ENCODE measurements at places on chromosomes 3 and 15.

- DNase-seq = no peak
These were observed 44.9 kb upstream of the SLC6A6 start for GRCh38 chr3:14357463-14357862.

GRCh38 chr3:12338595-12339546 is 50.0 kb downstream of the PPARG start:
- no peak for DNase-seq

DNA sequence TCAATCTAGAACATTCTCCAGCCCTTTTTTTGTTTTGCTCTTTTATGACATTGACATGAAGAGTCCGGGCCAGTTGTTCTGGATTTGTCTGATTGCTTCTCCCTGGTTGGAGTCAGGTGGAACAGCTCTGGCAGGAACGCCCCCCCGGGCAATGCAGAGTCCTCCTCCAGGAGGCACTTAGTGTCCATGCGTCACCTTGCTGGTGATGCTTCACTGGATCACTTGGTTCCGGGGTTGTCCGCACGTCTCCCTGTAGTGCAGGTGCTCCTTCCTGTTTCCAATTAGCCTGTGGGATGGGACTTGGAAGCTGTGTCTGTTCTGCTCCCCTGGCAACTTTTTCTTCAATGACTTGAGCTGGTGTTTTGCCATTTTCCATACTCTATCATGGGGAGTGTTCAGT is 9.8 kb downstream of the CSK start:
- no peak for DNase-seq

DNA sequence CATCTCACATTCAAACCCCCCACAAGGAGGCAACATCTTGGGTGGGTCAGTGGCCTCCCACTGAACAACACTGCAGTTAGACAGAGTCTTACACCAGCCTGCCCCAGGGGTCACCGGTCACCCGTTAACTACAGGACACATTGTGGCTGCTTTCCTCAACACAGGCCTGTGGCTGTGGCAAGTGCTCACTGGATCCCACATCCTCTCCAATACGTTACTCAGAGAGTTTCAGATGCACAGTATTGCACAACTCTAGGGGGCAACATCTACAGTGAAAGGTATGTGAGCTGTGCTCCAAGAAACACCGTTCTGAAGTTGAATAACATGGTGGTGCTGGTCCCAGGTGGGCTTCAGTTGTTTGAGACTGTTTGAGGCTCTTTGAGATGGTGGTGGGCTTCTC is 41.0 kb downstream of the CTDSPL start:
- no peak for DNase-seq

GRCh38 chr15:49415149-49415548 is 7.9 kb upstream of the FGF7 start:
- no peak for DNase-seq

DNA sequence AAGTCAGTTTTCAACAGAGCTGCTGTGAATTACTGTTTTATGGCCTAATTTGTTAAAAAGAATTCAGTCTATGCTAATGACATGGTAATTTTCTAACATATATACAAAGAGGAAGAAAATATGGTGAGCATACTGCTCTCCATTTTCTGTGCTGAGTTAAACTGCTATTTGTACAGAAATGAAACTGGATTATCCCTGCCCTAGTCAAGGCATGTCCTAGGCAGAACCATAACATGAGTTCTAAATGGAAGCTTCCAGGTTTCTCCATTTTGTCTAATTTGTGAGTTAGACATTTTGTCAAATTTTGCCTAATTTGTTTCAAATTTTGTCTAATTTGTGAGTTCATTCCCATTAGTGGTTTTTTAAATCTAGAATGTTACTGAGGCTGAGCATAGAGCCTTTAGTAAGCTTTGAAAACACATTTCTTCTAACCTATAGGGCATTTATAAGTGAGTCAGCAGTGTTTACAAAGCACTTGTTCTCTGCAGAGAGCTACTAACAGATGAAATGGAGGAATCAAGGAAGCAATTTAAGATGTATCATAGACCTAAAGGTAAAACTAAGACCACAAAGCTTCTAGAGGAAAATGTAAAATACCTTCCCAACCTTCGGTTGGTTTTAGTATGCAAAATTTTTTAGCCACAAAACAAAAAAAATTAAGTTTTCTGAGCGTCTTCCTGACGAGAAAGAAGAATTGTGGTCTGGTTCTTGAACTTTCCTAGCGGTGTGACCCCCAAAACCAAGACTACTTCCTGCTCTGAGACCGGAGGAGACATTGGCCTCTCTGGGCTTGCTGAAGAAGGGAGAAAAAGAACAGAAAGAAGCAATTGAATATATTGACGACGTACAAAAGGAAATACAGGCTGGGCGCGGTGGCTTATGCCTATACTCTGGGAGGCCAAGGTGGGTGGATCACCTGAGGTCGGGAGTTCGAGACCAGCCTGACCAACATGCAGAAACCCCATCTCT is 9.8 kb downstream of the P2RY14 start:
- no peak for DNase-seq
